ENCODE measurements at places on chromosomes 7 and 10.

GRCh38 chr7:142177869-142178268 is 66.4 kb downstream of the MGAM2 start:
- no peak for DNase-seq

GRCh38 chr10:66827353-66827752 is 98.5 kb upstream of the LRRTM3 start:
- DNase-seq, result peak; percentile 67

- DNase-seq, result peak; percentile 89
Measured at GRCh38 chr7:117132321-117133120, 179.2 kb downstream of the ST7 start.

GRCh38 chr10:98636921-98637329 is 190.2 kb upstream of the HPS1 start:
- peak; percentile 23 for DNase-seq

GRCh38 chr7:50782375-50783208 is at the start of gene GRB10:
GRB10 (minus strand) TSS chr7:50782896; CDS start chr7:50732322, 50,574 bp downstream.
- DNase-seq, result no peak

- no peak for DNase-seq
Measured at GRCh38 chr7:90424720-90425119, 21.5 kb downstream of the CLDN12 start.

DNA sequence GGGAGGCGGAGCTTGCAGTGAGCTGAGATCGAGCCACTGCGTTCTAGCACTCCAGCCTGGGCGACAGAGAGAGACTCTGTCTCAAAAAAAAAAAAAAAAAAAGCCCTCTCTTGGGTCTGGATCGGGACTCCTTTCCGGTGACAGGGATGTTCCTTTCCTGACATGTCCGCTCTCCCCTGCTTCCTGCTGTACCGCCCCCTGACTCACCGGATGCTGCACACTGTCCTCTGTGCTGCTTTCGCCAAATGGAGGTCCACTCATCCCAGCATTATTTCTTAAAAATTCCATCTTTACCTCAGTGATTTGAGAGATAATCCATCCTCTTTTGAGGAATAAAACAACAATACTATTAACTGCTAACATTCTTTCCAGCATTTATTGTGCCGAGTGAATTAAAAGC is 113.8 kb upstream of the EEPD1 start:
- no peak for DNase-seq

DNA sequence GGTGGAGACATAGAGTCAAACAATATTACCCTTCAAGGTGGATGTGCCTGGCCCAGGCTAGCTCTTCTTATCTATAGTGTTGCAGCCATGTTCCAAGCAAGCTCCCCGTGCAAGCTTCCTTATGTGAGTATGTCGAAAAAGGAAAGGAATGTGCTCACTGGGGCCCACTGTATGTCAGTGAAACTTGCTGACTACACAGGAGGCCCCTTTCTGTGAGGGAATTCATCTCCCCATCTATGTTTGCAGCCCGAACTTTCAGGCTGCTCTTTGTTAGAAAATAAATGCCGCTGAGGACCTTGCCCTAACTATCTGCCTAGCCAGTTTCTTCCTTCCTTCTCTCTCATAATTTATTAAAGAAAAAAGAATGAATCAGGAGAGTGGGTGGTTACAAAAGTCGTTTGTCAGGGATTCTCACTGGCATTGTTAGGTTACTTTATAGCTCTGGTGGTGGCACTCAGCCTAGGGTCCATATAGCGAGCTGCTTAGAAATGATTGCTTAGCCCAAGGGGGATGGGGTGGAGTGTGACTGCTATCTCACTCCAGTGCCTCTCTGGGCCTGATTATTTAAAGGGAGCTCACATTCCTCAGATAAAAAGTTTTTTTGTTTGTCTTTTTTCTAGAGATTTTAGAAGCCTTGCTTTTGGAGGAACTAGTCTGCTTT is 302.1 kb downstream of the ABCA13 start:
- no peak for DNase-seq

GRCh38 chr7:27826357-27826756 is 86.4 kb downstream of the TAX1BP1 start:
- no peak for DNase-seq

- no peak for DNase-seq
Measured at GRCh38 chr10:119491966-119492757, 50.4 kb downstream of the RGS10 start.

DNA sequence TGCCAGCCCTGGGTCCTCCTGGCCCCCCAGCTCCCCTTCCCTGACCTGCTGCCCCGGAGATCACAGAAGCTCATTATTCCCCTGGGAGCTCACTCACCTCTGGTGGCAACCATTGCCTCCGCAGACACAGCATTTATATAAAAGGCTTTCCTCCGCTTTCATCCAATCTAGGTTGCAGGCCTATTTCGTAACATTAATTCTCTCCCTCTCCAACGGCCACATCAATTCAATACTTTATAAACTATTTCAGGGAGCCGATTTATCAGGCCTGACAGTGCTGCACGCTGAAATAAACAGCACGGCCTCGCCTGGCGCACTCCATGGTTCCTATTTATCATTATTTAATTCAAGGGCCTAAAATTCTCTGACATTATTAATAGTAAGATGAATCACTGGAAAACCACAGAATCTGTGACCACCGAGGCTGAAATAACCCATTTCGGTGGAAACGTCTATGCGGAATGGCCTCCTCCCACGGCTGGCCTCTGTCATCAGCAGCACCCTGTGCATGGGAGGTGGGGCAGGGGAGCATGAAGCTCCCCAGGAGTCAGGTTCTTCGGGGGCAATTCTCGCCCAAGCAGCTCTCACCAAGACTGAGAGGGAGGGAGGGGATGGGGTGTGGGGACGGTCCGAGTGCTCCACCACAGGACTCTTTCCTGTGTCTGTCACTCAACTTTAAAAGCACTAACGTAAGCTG is 249.3 kb upstream of the PFKP start:
- DNase-seq, result no peak

- DNase-seq, result no peak
Measured at GRCh38 chr10:113274176-113274829, 278.6 kb upstream of the HABP2 start.

- DNase-seq, result no peak
Measured at GRCh38 chr10:21740989-21741388, 207.0 kb downstream of the MLLT10 start.

DNA sequence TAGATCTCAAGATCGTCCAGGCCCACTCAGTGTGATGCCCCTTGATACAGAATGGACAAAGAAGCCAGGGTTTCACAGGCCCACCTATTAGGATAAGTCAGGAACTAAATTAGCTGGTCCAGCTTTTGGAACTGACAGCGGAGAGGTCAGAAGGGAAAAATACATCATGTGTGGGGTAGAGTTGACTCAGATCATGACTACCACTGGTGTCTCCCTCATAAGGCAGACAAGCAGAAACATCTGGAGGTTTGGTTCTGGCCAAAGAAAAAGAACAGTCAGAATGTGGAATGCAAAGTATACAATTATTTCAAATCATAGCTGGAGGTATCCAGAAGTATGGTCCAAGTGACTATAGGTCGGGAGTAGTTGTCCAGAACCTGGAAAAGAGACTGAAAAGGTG is 621.1 kb upstream of the CELF2 start:
- DNase-seq, result no peak

- DNase-seq, result no peak
Measured at GRCh38 chr7:74012842-74013249, 15.1 kb upstream of the ELN start.

GRCh38 chr7:104412911-104413310 is 84.5 kb downstream of the LHFPL3 start:
- DNase-seq, result no peak

DNA sequence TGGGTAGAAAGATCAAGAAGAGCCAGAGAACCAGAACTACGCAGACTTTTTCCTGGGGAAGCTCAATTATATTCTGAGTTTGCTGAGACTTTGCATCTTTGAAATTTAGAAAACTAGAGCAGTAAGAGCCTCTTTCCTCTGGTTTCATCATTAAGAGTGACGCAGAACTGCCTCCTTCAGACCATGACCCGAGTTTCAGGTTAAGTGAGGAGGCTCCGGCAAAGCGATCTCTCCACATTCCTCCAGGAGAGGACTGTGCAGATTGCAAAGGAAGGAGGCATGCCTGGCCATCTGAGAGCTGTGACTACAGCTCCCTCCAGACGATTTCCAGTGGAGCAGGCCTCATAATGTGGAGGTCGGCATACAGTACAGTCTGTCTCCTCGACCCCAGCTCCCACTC is 115.8 kb upstream of the LANCL2 start:
- DNase-seq, result no peak

DNA sequence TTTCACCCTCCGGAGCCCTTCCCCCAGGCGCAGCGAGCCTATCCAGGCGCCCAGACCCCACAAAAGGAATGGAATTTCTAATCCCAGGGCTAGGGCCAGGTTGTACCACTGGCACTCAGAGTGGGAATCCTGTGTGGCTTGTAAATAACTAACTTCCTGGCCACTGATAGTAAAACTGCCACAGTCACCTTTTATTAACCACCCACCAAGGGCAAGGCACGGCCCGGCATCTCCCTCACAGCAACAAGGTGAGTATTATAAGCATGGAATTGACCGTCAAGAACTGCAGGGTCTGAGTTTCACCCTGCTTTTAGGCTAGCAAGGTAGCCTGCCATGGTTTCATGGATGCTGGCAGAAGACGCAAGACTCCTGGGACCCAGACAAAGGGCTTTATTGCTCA is 51.1 kb downstream of the SPOCK2 start:
- DNase-seq, result no peak

DNA sequence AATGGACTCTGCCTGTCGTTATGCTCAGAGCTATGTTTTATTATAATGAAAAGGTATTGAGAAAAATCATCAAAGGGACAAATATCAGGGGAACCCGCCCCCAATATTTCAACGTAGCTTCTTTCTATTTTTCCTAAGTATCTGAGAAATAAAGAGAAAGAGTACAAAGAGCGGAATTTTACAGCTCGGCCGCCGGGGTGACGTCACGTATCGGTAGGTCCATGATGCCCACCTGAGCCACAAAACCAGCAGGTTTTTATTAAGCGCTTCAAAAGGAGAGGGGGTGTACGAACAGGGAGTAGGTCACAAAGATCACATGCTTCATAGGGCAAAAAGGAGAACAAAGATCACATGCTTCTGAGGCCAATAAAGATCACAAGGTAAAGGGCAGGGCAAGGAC is 281.6 kb upstream of the POM121L12 start:
- DNase-seq, result no peak

DNA sequence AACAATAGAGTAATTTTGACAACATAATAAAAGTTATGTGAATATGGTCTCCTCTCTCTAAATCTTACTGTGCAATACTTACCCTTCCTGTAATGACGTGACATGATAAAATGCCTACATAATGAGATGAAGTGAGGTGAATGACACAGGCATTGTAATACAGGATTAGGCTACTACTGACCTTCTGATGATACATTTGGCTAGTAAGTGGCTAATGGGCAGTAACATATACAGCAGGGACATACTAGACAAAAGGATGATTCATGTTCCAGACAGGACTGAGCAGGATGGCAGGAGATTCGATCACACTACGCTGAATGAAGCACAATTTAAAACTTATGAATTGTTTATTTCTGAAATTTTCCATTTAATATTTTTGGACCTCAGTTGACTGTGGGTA is 4.7 kb downstream of the C10orf88 start:
- DNase-seq, result no peak

GRCh38 chr7:101488826-101489572 is 126.3 kb downstream of the COL26A1 start:
- DNase-seq, result no peak

DNA sequence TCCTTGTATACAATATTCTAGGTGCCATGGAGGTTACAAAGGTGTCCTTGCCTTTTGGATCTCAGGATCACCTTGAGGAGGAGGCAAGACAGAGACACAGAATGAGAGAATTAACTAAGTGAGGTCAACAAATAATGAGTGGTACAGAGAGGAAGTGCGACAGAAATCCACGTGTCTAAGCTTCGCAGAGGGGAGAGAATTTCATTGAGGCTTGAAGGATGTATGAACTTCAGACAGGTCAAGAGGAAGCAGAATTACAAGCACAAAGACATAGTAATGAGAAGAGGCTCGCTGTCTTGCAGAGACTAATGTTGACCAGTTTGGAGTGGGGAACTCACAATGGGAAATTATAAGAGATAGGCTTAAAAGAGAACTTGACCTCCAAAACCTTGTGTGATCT is 308.7 kb downstream of the FRMD4A start:
- no peak for DNase-seq

Measured in HS-5 (cell line).